ENCODE measurements at places on chromosomes 4 and X.

DNA sequence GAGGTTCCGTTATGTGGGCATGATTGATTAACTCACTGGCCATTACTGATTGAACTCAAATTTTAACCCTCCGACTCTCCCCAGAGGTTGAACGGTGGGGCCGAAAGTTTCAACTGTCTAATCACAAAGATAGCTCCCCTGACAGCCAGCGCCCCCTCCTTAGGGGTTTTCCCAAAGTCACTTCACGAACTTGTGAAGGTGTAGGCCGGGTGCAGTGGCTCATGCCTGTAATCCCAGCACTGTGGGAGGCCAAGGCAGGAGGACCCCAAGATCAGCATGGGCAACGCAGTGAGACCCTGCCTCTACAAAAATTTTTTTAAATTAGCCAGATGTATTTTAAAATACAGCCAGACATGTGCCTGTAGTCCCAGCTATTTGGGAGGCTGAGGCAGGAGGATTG is 39.8 kb upstream of the RBM47 start:
- DNase-seq = no peak

- no peak for DNase-seq
Measured at GRCh38 chr4:99610605-99611175, 36.1 kb downstream of the MTTP start.

DNA sequence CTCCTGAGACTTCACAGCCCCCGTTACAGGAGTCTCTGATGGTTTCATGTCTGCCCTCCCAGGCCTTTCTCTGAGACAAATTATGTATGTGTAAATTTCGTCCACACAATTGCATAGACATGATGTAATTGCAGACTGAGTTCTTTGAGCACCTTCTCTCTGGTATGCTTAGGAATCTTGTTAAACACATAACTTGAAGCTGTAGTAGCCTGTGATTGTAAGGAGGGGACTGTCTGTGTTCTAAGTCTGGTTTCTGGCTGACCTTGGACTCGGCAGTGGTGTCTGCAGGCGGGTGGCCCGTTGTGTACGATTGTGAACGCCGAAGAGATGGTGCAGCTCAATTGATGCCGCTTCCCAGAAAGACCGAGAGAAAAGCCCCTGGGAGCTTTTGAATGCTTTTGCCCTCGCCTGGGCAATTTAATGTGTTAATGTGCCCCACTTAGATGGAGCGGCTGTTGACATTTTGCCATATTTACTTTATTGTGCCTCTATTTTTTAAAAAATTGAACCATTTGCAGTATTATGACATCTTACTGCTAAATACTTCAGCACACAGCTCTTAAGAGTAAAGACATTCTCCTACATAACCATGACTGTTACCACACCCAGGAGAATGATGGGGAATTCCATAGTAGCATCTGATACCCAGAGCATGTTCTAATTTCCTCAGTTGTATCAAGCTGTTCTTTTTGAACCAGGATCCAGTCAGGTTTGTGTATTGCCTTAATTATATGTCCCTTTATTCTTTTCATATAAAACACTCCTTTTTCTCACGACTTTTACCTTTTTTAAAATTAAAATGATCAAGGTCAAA is 58.4 kb upstream of the TADA2B start:
- no peak for DNase-seq

GRCh38 chr4:26434030-26434639 is 56.1 kb downstream of the CCKAR start:
- no peak for DNase-seq

- DNase-seq = no peak
Measured at GRCh38 chrX:65674204-65674893, 6.9 kb downstream of the MSN start.

- no peak for DNase-seq
Measured at GRCh38 chrX:46750889-46751288, 8.0 kb downstream of the SLC9A7 start.

DNA sequence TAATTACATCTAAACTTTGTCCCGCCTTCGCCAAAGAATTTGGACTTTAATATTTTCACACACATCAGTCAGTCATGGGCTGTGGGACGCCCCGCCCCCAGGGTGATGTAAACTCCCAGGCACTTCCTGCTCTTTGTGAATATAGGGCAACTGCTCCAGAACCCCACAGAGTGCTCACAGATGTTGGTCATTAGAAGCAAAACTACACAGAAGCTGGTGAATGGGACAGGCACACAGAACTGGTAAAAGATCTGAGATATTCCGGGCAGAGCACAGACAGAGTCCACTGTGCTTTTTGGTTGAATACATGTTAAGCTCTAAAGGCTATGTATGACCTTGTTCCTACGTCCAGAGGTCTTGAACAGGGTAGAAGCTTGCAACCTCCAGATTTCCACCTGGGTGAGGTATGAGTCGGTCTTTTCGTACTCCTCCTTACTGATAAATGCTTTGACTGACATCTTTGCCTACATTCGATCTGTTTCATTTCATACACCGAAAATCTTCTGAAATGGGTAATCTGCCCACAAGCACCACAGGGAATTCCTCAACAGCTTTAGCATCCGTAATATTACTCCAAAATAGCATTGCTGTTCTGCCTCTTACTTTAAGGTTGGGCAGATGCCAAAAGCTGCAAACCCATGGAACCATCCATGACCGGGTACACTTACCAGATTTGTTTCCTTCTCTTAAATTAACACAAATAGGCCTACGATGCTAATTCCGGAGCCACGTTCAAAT is 144.6 kb downstream of the AMELX start:
- no peak for DNase-seq

DNA sequence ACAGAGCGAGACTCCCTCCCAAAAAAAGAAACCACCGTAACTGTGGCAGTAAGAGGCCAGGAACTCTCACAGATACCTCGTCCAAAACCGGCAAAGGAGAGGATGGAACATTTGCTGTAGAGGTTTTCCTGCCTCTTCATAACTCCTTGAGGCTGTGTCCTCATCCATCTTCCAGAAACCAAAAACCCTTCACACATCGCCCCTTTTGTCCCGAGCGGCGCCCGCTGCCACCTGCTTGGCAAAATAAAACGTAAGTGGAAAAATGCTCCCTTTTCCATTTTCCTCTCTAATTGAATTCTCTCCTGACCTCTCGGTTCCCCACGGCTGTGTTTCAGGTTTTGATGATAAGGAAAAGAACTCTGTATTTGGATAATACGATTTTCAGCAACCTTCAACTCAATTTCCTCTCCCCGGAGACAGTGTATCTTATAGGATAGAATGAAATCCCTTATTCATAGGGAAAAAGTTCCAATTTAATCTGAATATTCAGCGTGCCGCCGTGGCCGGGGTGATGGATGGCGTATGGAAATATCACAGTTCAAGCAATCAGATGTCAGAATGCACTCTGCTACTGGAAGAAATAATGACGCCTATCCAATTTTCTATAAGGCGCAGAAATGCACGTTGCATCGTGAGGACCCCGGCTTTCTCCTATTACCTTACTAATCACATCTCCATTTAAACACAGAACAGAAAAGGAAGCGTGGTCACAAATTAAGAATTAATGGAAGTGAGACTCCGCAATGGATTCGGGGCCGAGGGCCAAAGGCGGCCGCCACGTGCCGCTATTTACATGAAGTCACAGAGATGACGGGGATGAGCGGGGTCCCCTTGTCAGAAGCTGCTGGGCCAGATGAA is 5.2 kb upstream of the PPP2R3B start:
- no peak for DNase-seq

DNA sequence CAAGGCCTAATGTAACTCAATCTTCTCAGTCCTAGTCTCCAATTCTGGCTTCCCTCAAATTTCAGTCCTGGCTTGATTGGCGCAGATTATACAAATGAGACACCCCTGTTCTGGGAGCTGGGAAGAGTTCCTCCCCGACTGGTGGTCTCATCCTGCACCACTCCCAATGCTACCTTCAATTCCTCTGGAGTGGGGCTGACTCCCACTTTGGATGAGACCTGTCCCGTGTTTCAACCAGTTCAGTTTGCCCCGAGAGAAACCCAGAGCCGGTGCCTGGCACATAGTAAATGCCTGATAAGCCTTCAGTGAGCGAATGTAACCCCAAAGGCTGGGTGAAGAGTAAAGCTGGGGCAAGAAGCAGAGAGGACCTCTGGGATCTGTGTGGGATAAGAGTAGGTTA is 4.0 kb upstream of the SYP start:
- no peak for DNase-seq

- DNase-seq = no peak
Measured at GRCh38 chr4:184939978-184940377, 78.3 kb upstream of the HELT start.

- no peak for DNase-seq
Measured at GRCh38 chr4:78297116-78297800, 240.1 kb downstream of the FRAS1 start.

DNA sequence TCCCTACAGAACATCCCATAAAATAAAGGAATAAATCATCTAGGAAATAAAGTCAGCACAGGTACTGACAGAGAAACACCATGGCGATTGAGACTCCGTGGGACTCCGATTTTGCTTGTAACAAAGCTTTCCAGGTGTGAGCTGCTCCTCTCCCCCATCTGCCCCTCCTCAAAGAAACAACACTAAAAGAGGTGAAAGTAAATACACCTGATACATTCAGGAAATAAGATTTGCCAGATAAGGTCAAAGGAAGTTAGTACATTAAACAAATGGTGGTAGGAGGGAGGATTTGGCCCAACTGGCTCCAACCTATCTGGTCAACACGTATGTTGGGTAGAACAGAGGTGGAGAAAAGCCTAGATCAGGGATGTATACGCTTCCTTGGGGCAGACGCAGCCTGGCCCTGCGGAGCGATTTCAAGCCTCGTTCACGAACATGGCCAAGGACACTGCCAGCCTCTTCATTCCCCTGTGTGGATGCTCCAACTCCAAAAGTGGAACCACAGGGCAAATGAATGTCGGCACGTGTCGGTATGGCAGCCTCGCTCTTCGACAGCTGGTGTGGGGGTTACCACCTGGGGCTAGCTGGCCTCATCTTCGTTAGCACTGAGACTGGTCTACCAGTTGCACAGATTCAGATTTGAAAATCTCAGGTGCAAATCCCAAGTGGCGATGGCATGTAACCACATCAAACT is 162.5 kb downstream of the AFAP1 start:
- DNase-seq = no peak

- peak; percentile 86 for DNase-seq
Measured at GRCh38 chrX:47650164-47651042, at the start of gene ELK1. Gene ELK1, minus strand, starts transcription at chrX:47650563. Its CDS starts 9,122 bp downstream, at chrX:47641441.

GRCh38 chrX:1292575-1293290 is 24.1 kb downstream of the CSF2RA start:
- no peak for DNase-seq

DNA sequence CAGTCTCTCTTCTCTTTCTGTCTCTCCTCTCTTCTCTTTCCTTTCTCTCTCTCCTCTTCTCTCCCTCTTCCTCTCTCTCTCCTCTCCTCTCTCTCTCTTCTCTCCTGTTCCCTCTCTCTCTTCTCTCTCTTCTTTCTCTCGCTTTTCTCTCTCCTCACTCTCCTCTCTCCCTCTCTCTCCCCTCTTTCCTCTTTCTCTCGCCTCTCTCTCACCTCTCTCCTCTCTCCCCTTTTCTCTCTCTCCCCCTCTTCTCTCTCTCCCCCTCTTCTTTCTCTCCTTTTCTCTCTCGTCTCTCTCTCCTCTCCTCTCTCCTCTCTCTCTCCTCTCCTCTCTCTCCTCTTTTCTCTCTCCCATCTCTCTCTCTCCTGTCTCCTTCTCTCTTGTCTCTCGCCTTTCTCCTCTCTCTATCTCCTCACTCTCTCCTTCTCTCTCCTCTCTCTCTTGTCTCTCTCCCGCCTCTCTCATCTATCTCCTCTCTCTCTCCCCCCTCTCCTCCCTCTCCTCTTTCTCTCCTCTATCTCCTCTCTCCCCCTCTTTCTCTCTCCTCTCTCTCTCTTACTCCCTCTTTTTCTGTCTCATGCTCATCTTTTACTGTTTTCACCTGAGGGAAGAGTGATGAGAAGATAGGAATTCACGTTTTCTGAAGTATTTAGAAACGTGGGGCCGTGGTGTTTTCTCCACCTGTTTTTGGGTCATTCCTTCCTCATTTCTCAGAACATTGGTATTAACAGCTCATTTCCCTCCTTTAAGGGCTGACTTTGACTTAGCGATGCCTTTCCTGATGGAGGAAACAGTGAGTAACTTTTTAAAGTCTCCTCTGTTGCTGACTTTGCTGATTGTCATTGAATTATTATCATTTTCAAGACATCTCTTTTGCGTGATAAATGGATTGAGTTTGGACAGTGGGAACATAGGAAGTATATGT is 80.6 kb upstream of the CD99 start:
- DNase-seq = no peak

- DNase-seq = no peak
Measured at GRCh38 chr4:73822812-73823504, 13.5 kb upstream of the CXCL6 start.

- DNase-seq = no peak
Measured at GRCh38 chrX:49175435-49176274, 4.0 kb downstream of the PLP2 start.

DNA sequence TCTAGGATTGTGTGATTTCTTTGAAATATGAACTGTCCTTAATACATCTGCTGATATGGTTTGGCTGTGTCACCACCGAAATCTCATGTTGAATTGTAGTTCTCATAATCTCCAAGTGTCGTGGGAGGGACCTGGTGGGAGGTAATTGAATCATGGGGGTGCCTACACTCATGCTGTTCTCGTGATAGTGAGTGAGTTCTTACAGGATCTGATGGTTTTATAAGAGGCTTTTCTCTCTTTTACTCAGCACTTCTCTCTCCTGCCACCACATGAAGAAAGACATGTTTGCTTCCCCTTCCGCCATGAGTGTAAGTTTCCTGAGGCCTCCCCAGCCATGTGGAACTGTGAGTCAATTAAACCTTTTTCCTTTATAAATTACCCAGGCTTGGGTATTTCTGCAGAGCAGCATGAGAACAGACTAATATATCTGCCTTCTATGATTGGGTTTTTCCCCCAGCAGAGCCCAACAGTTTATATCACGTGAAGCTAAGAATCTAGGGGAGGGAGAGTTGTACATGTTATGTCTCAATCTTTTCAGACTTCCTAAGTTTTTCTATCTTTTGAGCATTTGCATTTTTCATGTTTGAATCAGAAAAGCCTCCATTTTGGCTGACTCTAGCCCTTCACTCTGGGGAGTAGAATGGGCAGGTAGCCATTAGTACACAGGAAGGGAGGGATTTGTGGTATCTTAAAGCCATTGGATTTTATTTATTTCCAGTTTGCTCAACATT is 58.9 kb downstream of the PLAC1 start:
- DNase-seq = no peak

DNA sequence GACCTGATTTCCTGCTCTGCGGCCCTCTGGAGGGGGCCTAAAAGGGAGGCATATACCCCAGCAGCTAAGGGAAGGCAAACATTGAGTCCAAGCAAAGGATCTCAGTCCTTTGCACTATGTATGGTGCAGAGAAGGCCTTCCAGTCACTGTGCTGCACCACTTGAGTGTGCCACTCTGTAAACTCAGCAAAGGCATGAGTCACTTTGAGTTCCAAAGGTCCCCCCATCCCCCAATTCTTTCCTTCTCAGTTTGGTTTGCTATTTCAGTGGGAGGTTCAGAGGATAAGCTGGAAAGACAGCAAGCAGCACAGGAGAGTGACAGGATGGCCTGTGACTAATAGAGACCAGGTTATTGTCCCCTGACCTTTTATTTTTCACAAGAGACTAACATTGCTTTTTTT is 131.3 kb downstream of the FHDC1 start:
- DNase-seq = no peak

- no peak for DNase-seq
Measured at GRCh38 chrX:66071126-66071525, 31.2 kb upstream of the VSIG4 start.

GRCh38 chr4:94036964-94037363 is 170.7 kb upstream of the SMARCAD1 start:
- DNase-seq = no peak

Data from effector CD4-positive, alpha-beta T cell (primary cell).